ENCODE measurements at places on chromosomes 7 and 10. TPM values are rescaled to one million over a fixed set of nuclear protein-coding genes. Genes with fewer than 3 reads are reported as not detected.

The SLC26A5 gene
- total RNA-seq = 0.30 TPM

The SFMBT2 gene
- 50.4 TPM for total RNA-seq

The RAMP3 gene
- total RNA-seq = not detected

The KLF14 gene
- total RNA-seq = not detected

GRCh38 chr7:2757904-2758672, 70.1 kb downstream of the AMZ1 start:
- DNase-seq = no peak

DNA sequence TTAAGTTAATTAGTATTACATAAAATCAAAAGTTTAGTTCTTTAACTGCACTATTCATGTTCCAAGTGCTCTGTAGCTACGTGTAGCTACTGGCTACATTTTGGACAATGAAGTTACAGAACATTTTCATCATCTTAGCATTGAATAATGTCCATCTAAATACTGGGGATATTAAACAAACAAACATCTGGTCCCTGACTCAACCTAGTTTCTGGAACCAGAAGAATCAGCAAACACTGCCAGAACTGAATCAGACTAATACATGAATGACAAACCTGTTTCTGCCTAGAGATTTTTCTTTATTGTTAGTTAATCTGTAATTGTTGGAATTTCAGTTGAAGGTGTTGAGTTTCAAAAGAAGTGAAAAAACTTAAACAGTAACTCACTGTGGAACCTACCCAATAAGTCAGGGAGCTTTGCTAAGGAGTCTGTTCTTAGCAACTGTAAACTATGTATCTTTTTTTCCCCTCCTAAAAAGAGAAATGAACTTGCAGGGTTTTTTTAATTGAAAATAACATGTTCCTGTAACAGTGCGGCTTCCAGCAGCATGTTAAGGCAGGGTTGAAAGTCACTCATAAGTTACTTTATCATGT, 58.3 kb downstream of the CDK13 start:
- DNase-seq = no peak

GRCh38 chr7:22695476-22696132, 31.4 kb upstream of the IL6 start:
- DNase-seq = no peak

The GPR141 gene
- total RNA-seq = 68.1 TPM

- DNase-seq = no peak
Observed at GRCh38 chr10:128215733-128216132, 89.5 kb upstream of the MKI67 start.

DNA sequence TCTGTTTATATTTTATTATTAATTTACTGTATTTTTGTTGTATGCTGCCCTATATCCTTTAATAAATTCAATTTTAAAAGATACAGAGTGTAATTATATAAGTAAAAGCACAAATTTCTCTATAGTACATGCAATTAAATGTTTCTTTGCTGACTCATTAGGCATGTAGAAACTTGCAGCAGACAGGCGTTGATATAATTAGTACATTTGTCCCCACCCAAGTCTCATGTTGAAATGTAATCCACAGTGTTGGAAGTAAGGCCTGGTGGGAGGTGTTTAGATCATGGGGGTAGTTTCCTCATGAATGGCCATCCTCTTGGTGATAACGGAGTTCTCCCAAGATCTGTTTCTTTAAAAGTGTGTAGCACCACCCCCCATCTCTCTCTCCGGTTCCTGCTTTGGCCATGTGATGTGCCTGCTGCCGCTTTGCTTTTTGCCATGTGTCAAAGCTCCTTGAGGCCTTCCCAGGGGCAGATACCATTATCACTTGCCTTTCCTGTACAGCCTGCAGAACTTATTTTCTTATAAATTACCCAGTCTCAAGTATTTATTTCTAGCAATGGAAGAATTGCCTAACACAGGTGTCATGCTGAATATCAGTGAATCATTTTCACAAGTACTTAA, 63.7 kb downstream of the TSPAN12 start:
- DNase-seq = no peak

DNA sequence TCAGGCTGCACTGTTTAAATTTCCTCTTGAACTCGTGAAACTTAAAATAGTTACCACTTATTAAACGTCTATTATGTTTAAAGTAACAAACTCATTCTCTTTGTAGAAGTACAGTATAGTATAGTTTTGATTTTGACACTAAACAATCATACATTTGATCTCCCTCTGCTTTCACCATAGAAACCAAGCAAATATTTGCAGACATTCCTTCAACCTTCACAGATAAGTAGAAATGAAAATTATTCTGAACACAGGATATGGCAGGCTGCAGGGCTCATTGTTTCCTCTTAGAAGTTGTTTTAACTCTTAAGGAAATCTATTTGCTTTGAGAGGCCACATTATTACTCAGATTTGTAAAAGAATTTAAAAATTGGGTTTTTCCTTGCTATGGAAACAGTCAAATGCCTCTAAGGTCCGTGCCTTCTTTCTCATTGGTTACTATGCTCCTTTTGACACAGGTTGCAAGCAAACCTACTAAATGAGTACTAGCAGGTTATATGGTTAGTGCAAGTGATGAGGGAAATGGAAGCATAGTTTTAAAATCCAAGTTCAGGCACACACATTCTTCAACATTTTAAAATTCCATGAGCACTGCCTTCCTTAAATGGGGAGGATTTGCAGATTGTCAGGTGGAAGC, 92.8 kb upstream of the FAM133B start:
- peak; percentile 51 for DNase-seq

The NFE2L3 gene
- total RNA-seq = 0.68 TPM

Data from natural killer cell (primary cell).